ENCODE measurements at places on chromosomes 12 and 14. TPM values are rescaled to one million over a fixed set of nuclear protein-coding genes. Genes with fewer than 3 reads are reported as not detected.

Gene CDH24
- polyA plus RNA-seq, result 0.35 TPM

- H3K4me1 ChIP-seq, result peaks cover 3% of the 10 kb centered on the region
- peak; percentile 87 for DNase-seq
- H3K4me3 ChIP-seq, result no peak overlapping the region
- H3K36me3 ChIP-seq, result no peaks in the 10 kb centered on the region
- H3K27me3 ChIP-seq, result no peaks in the 10 kb centered on the region
Measured at GRCh38 chr12:6827437-6827911, 733 bp upstream of the P3H3 start.

GRCh38 chr12:111578276-111578970, 20.7 kb downstream of the ATXN2 start:
- peaks cover 4% of the 10 kb centered on the region for H3K4me1 ChIP-seq
- no peaks in the 10 kb centered on the region for H3K27me3 ChIP-seq
- H3K4me3 ChIP-seq, result no peak overlapping the region
- peaks cover 4% of the 10 kb centered on the region for H3K36me3 ChIP-seq
- no peak for DNase-seq
- no peak overlapping the region for H3K27ac ChIP-seq

Gene SLC10A1
- not detected for polyA plus RNA-seq

Gene ZFP36L1
- 144 TPM for polyA plus RNA-seq

Gene BDKRB1
- 0.13 TPM for polyA plus RNA-seq

DNA sequence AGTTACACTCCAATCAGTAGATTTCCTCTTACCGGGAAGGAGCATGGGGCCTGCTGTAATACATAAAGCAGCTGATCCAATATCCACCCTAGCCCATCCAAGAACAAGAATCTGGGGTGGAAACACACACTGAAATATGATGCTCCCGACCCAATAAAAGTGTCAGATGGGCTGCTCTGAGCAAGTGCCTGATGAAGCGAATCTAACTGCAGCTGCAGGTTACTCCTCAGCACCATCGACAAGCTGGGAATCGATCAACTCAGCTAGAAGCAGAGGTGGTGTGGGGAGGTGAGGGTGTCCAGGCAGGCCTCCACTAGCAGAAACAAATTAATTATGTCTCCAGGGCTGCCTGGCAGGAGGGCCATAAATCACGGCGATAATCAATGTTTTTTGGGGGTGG, 64.0 kb upstream of the WSCD2 start:
- H3K4me3 ChIP-seq, result no peak overlapping the region
- no peak for DNase-seq
- H3K27ac ChIP-seq, result no peak overlapping the region
- H3K36me3 ChIP-seq, result no peaks in the 10 kb centered on the region
- no peaks in the 10 kb centered on the region for H3K4me1 ChIP-seq

- no peak for DNase-seq
- no peak overlapping the region for H3K27ac ChIP-seq
- H3K36me3 ChIP-seq, result no peaks in the 10 kb centered on the region
- no peaks in the 10 kb centered on the region for H3K27me3 ChIP-seq
- H3K4me3 ChIP-seq, result no peak overlapping the region
Measured at GRCh38 chr12:111437816-111438454, 32.2 kb downstream of the SH2B3 start.

DNA sequence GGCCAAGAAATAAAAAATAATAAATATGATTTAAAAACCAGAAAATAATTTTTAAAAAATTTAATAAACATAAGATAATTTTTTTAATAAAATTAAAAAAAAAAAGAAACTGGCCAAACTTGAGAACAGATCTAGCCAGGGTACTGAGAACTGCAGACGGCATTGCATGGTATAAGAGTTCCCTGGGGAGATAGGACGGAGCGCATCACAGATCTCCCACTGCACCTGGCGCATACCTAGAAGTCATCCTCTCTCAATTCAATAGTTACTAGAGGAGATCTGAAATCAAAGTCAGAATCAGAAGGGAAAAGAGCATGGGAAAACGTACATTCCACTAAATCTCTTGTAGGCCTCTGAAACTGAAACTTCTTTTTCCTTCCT, 58.9 kb upstream of the BCL2L14 start:
- peaks cover 11% of the 10 kb centered on the region for H3K4me1 ChIP-seq
- H3K27ac ChIP-seq, result no peak overlapping the region
- H3K36me3 ChIP-seq, result no peaks in the 10 kb centered on the region
- H3K4me3 ChIP-seq, result no peak overlapping the region
- no peak for DNase-seq

DNA sequence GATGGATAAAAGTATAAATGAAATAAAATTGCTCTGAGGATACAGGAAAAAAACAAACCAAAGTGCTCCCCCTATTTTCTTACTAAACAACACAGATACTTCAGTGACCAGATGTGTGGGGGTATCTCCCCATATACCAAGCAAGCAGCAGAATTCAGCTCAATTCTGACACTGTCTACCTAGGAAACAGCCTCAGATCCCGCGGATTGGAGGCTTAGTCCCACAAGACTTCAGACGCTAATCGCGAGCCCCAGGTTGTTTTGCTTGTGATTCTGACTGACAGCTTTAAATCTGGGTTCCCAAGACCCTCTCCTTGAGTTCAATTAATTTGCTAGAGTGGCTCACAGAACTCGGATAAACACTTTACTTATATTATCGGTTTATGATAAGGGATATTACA, 17.3 kb downstream of the NFKBIA start:
- H3K27me3 ChIP-seq, result no peaks in the 10 kb centered on the region
- DNase-seq, result no peak
- H3K4me1 ChIP-seq, result peaks cover 37% of the 10 kb centered on the region
- no peaks in the 10 kb centered on the region for H3K36me3 ChIP-seq
- H3K4me3 ChIP-seq, result no peak overlapping the region

- DNase-seq, result no peak
- no peaks in the 10 kb centered on the region for H3K27me3 ChIP-seq
- H3K27ac ChIP-seq, result no peak overlapping the region
- H3K4me1 ChIP-seq, result no peaks in the 10 kb centered on the region
- no peak overlapping the region for H3K4me3 ChIP-seq
Measured at GRCh38 chr12:125089083-125089482, 23.8 kb downstream of the AACS start.

GRCh38 chr14:78417532-78417931, 247.4 kb downstream of the NRXN3 start:
- no peak overlapping the region for H3K27ac ChIP-seq
- H3K4me3 ChIP-seq, result no peak overlapping the region
- DNase-seq, result no peak
- no peaks in the 10 kb centered on the region for H3K36me3 ChIP-seq
- no peaks in the 10 kb centered on the region for H3K4me1 ChIP-seq

GRCh38 chr12:106282457-106283097, 20.0 kb upstream of the TCP11L2 start:
- H3K4me3 ChIP-seq, result no peak overlapping the region
- peaks cover 4% of the 10 kb centered on the region for H3K4me1 ChIP-seq
- H3K27me3 ChIP-seq, result no peaks in the 10 kb centered on the region
- H3K27ac ChIP-seq, result no peak overlapping the region

Gene SLC2A13
- polyA plus RNA-seq, result 0.39 TPM

- DNase-seq, result peak; percentile 71
- H3K4me3 ChIP-seq, result peak overlapping the region; percentile 30
- H3K36me3 ChIP-seq, result no peaks in the 10 kb centered on the region
- peak overlapping the region; percentile 23 for H3K27ac ChIP-seq
Measured at GRCh38 chr14:105060751-105061427, 4.3 kb downstream of the GPR132 start.

Gene CD163
- 29.5 TPM for polyA plus RNA-seq

DNA sequence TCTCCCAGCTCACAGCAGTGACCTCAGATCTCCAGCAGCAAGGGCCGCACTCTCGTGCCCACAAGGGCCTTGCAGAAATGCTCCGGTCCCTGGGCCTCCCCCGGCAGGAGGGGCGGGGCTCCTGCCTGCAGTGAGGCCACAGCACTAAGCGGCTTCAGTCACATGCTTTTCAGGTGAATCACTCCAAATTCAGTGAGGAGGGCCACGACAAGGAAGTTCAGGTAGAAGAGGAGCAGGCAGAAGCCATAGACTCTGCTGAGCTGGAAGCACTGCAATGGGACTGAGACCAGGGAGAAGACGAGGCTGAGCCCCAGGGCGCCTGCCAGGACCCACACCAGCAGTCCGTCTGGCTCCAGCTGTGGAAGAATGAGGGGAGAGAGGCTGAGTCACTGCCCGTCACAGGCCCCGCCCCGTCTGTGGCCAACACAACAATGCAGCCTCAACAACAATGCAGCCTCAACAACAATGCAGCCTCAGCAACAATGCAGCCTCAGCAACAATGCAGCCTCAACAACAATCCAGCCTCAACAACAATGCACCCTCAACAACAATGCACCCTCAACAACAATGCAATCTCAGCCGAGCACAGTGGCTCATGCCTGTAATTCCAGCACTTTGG, 35.2 kb downstream of the SLC8B1 start:
- H3K36me3 ChIP-seq, result no peaks in the 10 kb centered on the region
- H3K27ac ChIP-seq, result peak overlapping the region; percentile 82
- H3K4me3 ChIP-seq, result no peak overlapping the region

Gene C12orf54
- polyA plus RNA-seq, result not detected
